ENCODE measurements at places on chromosomes 3 and 15. TPM values are rescaled to one million over a fixed set of nuclear protein-coding genes. Genes with fewer than 3 reads are reported as not detected.

Gene DNASE1L3
- 0.08 TPM for total RNA-seq

Gene SPINK8
- total RNA-seq: not detected

Gene MESP2
- total RNA-seq: 0.52 TPM

Gene CDHR4
- 0.12 TPM for total RNA-seq

Gene RFTN1
- total RNA-seq: 3.3 TPM

Gene GRIP2
- 1.3 TPM for total RNA-seq

Gene CPN2
- total RNA-seq: not detected

Gene GABRG3
- 0.43 TPM for total RNA-seq

Gene HRH1
- total RNA-seq: 6.9 TPM

Gene SUSD5
- total RNA-seq: 3.7 TPM

Gene RYR3
- 0.07 TPM for total RNA-seq

Gene MORC1
- total RNA-seq: not detected

Gene IQCF5
- total RNA-seq: not detected

Gene UNC13C
- 0.01 TPM for total RNA-seq

Gene IL16
- total RNA-seq: 0.02 TPM

Gene PARP6
- 63.4 TPM for total RNA-seq

Gene CRYBG3
- 5.9 TPM for total RNA-seq

Gene SPTBN5
- total RNA-seq: 0.17 TPM

Gene UACA
- 26.4 TPM for total RNA-seq

Gene CIP2A
- total RNA-seq: 16.6 TPM

Gene CHMP2B
- 103 TPM for total RNA-seq

Gene CAMKV
- total RNA-seq: 0.30 TPM

Gene SERPINI1
- total RNA-seq: 3.0 TPM

Gene CHDH
- 1.8 TPM for total RNA-seq

Gene FETUB
- total RNA-seq: 0.08 TPM

Gene IL17RB
- total RNA-seq: 0.67 TPM

Gene ERICH6
- total RNA-seq: 0.10 TPM

Gene RFX7
- total RNA-seq: 12.1 TPM

Gene SLC6A20
- total RNA-seq: 0.08 TPM

Measured in A549 treated with AZD2906 at 1 μM for 4 hours (cell line).